Adipocyte (in vitro differentiated cells): ENCODE measurements at places on chromosomes 13 and 19.

DNA sequence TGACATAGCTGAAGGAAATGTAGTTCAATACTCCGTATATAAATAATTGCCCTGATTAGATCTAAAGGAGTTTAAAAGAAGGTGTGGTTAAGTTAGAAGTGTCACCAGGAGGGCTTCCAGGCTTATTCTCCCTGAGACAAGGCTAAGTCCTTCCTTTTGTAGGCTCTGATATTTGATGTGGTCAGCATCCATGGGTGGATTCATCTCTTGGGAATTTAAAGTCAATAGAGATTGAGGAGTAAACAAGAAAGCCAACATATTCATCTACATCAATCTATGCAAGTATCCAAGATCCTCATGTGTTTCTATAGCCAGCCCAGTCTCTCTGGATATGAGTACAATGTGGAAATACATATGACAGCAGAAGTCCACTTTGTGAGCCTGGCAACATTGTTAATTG lies 76.8 kb downstream of the KCTD12 start:
- DNase-seq = no peak

- peak; percentile 86 for DNase-seq
Observed at GRCh38 chr13:110138010-110138699, 168.8 kb downstream of the COL4A1 start.

DNA sequence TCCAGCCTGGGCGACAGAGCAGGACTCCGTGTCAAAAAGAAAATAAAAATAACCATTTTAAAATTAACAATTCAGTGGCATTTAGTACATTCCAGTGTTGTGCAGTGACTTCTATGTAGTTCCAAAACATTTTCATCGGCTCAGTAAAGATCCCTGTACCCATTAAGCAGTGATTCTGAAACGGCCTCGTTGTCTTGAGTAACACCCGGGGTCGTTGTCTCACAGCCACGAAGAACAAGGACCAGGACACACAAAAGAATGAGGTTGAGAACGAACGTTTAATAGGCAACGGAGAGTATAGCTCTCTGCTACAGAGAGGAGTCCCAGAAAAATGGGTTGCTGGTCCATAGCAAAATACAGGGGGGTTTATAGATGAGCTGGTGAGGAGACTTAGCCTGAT lies 2.4 kb upstream of the TMED1 start:
- DNase-seq = no peak

- DNase-seq = peak; percentile 56
Observed at GRCh38 chr13:99968521-99969452, 2.8 kb downstream of the ZIC5 start.

GRCh38 chr13:81382246-81382645 lies 1041.3 kb upstream of the SPRY2 start:
- DNase-seq = no peak

DNA sequence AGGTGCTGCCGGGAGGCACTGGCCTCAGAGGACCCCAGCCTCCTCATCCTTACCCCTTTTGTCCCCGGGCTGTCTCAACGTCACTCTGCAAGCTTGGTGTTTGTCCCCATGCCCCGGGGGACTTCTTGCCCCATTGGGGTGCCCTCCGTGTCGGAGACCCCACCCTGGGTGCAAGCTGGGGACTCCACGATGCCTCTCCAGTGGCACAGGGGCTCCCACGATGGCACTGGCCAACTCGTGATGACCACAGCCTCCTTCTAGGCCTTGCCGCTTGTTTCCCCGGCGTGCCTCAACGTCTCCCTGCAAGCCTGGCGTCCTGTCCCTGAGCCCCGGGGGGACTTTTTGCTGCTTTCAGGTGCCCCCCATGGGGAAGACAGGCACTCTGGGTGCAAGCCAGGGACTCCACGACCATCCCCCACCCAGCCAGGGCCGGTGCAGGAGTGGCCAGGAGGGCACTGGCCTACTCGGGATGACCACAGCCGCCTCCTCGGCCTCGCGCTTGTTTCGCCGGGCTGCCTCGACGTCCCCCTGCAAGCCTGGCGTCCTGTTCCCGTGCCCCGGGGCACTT lies 237.0 kb downstream of the TUBA3C start:
- DNase-seq = no peak

DNA sequence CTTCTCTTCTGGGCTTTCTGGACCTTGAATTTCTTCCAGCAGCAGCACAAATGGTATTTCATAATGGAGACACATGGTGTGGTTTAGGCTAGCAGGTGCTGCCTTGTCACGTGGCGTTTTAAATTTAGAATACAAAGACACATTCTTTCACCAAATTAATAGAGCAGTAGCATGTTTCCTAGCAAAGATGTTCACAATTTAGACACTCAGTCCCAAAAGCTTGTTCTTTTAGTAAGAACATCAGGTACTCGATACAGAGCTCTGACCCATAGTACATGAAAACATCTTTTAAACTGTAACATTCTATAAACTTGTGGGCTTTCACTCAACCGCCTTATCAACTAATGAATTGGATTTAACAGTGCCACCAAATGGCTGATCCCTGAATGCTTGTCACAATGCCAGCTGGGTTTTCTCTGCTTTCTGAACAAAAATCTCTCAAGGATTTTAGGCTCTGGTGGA lies 290.1 kb downstream of the DCLK1 start:
- no peak for DNase-seq

- no peak for DNase-seq
Observed at GRCh38 chr19:32070101-32070500, 275.3 kb upstream of the ZNF507 start.

DNA sequence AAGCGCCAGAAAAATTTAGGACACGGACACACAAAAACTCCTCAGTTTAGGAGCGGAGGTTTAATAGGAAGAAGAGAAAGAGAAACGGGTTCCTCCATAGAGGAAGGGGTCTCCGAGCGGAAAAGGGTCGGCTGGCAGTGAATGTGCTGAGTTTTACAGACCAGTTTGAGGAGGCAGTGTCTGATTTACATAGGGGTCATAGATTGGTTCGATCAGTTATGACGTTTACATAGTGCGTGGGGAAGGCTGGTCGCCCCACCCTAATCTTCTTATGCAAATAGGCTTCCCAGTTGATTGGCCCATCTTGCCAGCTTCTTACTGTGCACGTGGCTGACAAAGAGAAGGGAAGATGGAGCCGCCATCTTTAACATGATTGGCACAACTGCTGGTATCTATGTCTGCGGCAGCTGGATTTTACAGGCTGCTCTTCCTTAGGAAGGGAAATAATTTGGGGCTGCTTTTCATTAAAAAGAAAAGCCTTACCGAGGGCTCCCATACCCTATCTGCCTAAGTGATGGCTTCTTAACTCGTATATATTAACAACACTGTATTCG lies 1.2 kb upstream of the ZNF225 start:
- DNase-seq = peak; percentile 91

- no peak for DNase-seq
Observed at GRCh38 chr19:16416991-16417390, 54.8 kb downstream of the EPS15L1 start.

DNA sequence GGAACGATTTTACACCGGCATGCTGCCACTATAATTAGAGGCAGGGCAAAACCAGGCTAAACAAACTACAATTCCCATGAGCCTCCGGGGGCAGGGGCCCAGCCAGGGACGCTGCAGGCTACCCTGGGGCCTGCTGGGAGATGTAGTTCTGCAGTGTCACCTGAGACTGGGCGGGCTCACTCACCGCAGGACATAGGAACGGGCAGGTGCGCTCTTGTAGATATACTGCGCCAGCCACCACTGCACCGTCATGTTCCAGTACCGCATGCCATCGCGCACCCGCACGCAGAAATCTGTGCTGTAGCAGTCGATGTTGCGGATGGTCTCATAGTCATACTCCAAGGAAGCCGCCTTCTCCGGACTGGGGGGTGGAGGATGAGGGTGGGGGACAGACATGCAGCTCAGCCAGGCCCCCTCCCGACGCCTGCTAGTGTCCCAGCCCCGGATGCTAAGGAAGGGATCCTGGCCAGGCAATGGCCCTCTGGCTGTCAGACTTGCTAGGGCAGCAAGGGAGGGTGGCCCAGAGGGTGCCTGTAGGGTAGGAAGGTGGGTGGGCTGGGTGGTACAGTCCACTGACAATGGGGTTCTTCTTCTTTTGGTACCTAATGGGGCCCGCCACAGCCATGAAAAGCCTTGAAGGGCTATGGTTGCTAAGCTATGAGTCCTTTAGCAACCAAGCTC lies 5.8 kb upstream of the TMC4 start:
- DNase-seq = no peak

GRCh38 chr19:277131-277530 lies 14.1 kb downstream of the PLPP2 start:
- no peak for DNase-seq

DNA sequence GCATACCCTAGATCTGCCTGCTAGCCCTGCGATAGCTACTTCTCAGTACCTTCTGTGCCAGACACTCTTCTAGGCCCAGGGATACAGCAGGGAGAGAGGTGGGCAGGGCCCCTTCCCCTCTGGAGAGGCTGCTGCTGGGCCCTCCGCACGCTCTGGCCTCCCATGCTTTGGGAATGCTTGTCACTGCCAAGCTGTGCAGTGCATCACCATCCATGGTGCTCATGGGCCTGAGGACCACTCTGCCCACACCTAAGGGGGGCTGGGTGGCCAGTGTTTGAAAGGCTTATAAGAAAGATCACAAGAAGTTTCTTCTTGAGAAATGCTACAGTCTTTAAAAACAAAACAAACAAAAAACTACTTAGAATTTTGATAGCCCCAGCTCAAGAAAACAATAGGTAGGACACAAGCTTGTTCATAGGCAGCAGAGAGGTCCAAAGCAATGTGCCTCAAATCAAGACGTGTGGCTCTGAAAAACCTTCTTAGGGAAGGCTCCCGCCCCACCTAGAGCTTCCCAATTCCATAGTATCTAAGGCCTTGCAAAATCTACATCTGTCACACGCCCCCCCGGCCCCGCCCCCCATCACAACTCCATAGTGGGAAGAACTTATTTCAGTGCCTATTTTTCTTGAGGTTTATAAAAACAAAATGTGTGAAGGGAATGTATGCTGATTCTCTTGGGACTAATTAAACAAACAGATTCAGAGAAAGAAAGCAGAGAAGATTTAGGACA lies 145.8 kb downstream of the TM9SF2 start:
- DNase-seq = no peak

DNA sequence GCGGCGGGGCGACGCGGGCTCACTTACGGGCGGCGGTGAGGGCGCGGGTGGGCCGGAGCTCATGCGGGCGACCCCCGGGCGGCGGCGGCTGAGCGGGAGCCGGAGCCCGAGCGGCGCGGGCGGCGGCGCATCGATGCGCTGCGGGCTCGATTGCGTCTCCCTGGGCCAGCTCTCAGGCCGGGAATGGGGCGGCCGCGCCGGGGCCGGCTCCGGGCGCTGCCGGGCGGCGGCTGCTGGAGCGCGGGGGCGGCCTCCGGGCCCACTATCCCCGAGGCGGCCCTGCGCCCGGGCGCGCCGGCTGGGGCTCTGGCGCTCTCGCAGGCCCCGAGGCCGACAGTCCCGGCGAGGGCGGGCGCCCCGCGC lies 1.4 kb upstream of the TSHZ3 start:
- peak; percentile 87 for DNase-seq

DNA sequence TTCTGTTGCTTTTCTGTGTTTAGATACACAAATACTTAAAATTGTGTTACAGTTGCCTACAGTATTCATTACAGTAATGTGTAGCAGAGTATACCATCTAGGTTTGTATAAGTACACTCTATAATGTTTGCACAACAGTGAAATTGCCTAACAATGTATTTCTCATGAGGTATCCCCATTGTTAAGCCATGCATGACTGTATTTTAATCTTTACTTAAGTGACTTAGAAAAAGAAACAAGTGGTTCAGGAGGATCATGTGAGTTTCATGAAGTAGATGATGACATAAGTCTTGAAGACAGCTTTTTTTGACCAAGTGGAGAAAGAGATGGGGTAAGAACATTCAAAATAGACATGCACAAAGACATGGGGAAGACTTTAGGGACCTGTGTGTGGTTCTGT lies 8.4 kb upstream of the KCTD4 start:
- DNase-seq = peak; percentile 72

GRCh38 chr13:75181906-75182305 lies 300.1 kb downstream of the TBC1D4 start:
- peak; percentile 77 for DNase-seq

GRCh38 chr19:35904311-35905068 lies 2.2 kb downstream of the HCST start:
- no peak for DNase-seq

GRCh38 chr13:57624565-57625435 lies 6.7 kb upstream of the PCDH17 start:
- DNase-seq = peak; percentile 66

- DNase-seq = no peak
Observed at GRCh38 chr19:19067276-19068072, 3.7 kb downstream of the SLC25A42 start.

DNA sequence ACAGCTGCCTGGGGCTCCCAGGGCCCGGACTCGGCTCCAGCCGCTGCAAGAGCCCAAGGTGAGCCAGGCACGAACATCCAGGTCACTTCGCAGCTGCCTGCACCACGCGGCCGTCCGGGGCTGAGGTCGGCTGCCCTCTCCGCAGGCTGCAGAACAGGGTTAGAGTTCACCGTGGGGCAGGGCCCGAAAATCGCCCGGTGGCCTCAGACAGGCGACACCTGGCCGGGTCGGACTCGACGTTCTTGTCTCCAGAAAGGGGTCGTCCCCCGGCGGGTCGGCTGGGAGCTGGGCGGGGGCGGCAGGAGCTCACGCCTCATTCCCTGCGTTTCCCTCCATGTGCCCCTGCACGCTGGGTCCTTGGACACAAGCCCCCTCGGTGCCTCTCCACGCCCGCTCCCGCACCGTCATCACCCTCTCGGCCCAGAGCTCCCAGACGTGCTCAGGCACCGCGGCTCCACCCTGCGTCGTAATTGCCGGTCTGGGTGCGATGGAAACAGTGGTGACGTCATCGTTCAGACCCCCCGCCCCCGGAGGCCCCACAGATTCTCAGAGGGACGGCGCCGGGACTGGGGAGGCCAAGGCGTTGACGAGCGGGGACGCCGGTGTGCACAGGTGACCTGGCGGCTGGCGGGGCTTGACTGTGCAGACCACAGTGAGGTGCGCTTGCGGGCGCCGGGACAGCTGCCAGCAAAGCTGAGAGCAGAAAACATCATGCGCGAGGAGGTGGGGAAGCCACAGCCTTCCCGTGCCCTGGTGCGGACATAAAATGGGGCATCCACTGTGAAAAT lies 4.0 kb upstream of the GRIN3B start:
- peak; percentile 57 for DNase-seq

- no peak for DNase-seq
Observed at GRCh38 chr19:13078897-13079541, 23.6 kb downstream of the LYL1 start.

- DNase-seq = peak; percentile 15
Observed at GRCh38 chr13:96994017-96994857, at the start of gene OXGR1. Gene OXGR1, minus strand, starts transcription at chr13:96994476. Its CDS starts 6,717 bp downstream, at chr13:96987759.

GRCh38 chr19:57537953-57538547 lies 10.9 kb downstream of the ZNF549 start:
- DNase-seq = no peak

DNA sequence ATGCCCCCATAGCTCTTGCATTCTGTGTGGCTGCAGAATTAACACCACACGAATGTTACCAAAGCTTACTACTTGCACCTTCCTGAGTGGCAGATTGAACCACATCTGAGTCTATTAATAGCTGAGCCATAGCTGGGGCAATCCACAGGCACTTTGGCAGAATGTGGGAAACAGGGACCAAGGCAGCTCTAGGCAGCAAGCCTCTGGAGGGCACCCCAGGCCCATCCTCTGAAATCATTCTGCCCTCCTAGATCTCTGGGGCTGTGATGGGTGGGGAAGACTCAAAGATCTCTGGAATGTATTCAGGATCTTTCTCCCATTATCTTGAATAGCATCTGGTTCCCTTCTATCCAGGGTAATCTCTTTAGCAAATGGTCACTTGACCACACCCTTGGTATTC lies 139.3 kb downstream of the TNFRSF19 start:
- no peak for DNase-seq
